ENCODE measurements at places on chromosomes 12 and 14.

GRCh38 chr14:36511981-36512584 is 7.9 kb downstream of the NKX2-1 start:
- no peak for DNase-seq

- DNase-seq, result no peak
Measured at GRCh38 chr12:82866946-82867345, 180.2 kb downstream of the TMTC2 start.

GRCh38 chr12:30067146-30067545 is 283.4 kb upstream of the TMTC1 start:
- no peak for DNase-seq

DNA sequence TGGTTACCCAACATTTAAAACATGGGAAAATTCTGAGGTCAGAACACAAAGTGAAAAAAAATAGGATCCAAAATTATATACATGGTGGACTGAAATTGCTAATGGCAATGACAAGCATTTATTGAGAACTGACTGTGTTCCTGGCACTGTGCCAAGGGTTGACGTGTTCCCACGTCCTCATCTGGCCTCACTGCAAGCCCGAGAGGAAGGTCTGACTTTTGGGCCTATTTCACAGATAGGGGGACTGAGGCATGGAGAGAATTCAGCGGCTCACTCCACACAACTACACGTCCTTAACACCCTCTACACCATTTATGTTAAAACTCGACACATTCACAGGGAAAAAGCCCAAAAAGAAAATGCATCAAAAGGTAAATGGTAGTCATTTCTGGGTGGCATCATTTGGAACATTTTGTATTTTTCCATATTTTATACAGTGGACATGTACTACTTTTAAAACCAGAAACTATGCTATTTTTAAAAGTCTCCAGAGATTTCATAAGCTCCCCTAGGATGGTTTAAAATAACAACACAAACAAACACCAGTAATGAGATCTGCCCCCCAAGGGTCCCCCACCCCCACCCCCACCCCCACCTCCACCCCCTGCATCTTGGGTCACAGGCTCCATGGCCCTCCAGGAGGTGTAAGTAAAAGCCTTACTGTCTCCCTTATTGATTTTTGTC is 27.7 kb downstream of the CLMN start:
- DNase-seq, result no peak

DNA sequence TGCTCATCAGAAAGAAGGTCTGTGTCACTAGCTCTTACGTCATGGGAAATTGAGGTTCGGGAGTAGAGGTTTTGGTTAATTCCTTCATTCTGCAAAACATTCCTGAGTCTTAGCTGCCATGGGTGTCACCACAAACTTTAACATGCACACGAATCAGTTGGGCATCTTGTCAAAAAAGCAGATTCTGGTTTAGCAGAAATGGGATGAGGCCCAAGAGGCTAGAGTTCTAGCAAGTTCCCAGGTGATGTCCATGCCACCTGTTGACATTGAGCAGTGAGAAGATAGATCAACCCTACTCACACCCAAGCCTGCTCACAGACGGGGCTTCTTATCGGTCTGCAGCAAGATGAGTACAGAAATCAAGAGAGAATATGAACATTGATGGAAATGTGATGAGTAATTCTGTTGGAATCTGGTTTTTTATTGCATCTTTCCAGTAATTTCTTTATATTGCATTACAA is 11.7 kb upstream of the RIN3 start:
- DNase-seq, result no peak
